Pericardium fibroblast (primary cell): ENCODE measurements at places on chromosomes 2 and 18. TPM values are rescaled to one million over a fixed set of nuclear protein-coding genes. Genes with fewer than 3 reads are reported as not detected.

Gene MRPS9
- total RNA-seq, result 13.2 and 13.4 TPM in 2 replicates

Gene TRIM54
- total RNA-seq, result not detected in 2 replicates

Gene TMEM18
- 20.5 and 26.3 TPM in 2 replicates for total RNA-seq

Gene HOXD9
- total RNA-seq, result 0.09 TPM in 1 of 2 replicates, not detected in the other

Gene STPG4
- not detected in 2 replicates for total RNA-seq

Gene PLEKHA3
- total RNA-seq, result 3.4 and 4.3 TPM in 2 replicates

Gene MTHFD2
- 136 and 159 TPM in 2 replicates for total RNA-seq

Gene VWA3B
- total RNA-seq, result not detected in 2 replicates

Gene NTSR2
- not detected in 2 replicates for total RNA-seq

Gene IL1RN
- total RNA-seq, result not detected in 2 replicates

Gene PSTPIP2
- 1.5 and 4.3 TPM in 2 replicates for total RNA-seq

Gene CD8B2
- total RNA-seq, result not detected in 2 replicates

Gene SLC11A1
- total RNA-seq, result 0.26 and 0.35 TPM in 2 replicates

Gene IL1RL1
- 11.6 and 16.3 TPM in 2 replicates for total RNA-seq

Gene TBR1
- not detected in 2 replicates for total RNA-seq

Gene LINC00305
- not detected in 2 replicates for total RNA-seq

Gene ALPP
- total RNA-seq, result not detected in 2 replicates

Gene C2orf80
- total RNA-seq, result not detected in 2 replicates

Gene ICA1L
- total RNA-seq, result 1.3 and 6.7 TPM in 2 replicates

Gene FEV
- not detected in 2 replicates for total RNA-seq

Gene EFHD1
- 0.26 and 1.1 TPM in 2 replicates for total RNA-seq

Gene DPYSL5
- 0.26 TPM in 1 of 2 replicates, not detected in the other for total RNA-seq

Gene SDC1
- 1.8 and 4.0 TPM in 2 replicates for total RNA-seq

Gene PARD3B
- total RNA-seq, result 5.3 and 6.8 TPM in 2 replicates

Gene MOGAT1
- total RNA-seq, result not detected in 2 replicates

Gene ANKRD30B
- total RNA-seq, result not detected in 2 replicates
